ENCODE measurements at places on chromosomes 7 and 10. TPM values are rescaled to one million over a fixed set of nuclear protein-coding genes. Genes with fewer than 3 reads are reported as not detected.

Gene BHLHA15
- total RNA-seq = 1.3 TPM

Gene DLX6
- not detected for total RNA-seq

Gene FANK1
- total RNA-seq = 4.6 TPM

Gene CUL1
- 71.6 TPM for total RNA-seq

Gene PCLO
- 0.59 TPM for total RNA-seq

Gene TDRD1
- total RNA-seq = not detected

Gene EBF3
- total RNA-seq = not detected

Measured in smooth muscle cell of the umbilical artery (primary cell).